ENCODE measurements at places on chromosomes 7 and 10. TPM values are rescaled to one million over a fixed set of nuclear protein-coding genes. Genes with fewer than 3 reads are reported as not detected.
A peak's percentile ranks its signal among the peaks of the same experiment; 100 is the strongest.

SHTN1 gene
- total RNA-seq = 3.9 TPM

DNA sequence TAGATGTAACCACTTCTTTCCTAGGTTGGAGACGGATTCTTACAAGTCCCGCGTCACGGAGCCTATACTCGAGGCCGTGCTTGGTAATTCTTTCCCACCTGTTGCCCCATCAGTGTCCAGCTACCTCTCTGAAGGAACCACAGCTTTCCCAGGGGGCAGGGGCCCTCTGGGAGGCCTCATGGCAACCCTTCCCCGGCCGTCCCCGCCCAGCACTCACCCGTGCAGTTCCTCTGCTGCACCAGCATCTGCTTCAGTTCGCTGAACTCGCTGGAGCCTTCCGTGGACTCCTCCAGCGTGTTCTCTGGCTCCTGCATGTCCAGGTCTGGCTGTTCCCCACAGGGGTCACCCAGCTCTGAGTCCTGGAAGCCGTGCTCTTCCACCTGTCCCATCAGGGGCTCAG lies 24.5 kb downstream of the ZNF777 start:
- H3K36me3 ChIP-seq = peaks cover 62% of the 10 kb centered on the region
- H3K27ac ChIP-seq = no peak overlapping the region
- H3K4me1 ChIP-seq = no peaks in the 10 kb centered on the region
- DNase-seq = no peak

GRCh38 chr7:77348371-77348813 lies 67.8 kb downstream of the GSAP start:
- H3K36me3 ChIP-seq = no peaks in the 10 kb centered on the region
- peak; percentile 70 for DNase-seq
- peak overlapping the region; percentile 45 for H3K27ac ChIP-seq
- no peaks in the 10 kb centered on the region for H3K27me3 ChIP-seq
- H3K4me1 ChIP-seq = peaks cover 50% of the 10 kb centered on the region

OR2F2 gene
- not detected for total RNA-seq

CCDC146 gene
- total RNA-seq = 6.0 TPM

GRCh38 chr10:49609006-49609282 lies 1.2 kb upstream of the SLC18A3 start:
- H3K4me1 ChIP-seq = peaks cover 36% of the 10 kb centered on the region
- H3K4me3 ChIP-seq = no peak overlapping the region
- no peaks in the 10 kb centered on the region for H3K36me3 ChIP-seq
- no peak for DNase-seq
- H3K27ac ChIP-seq = no peak overlapping the region
- peaks cover 74% of the 10 kb centered on the region for H3K27me3 ChIP-seq

DNA sequence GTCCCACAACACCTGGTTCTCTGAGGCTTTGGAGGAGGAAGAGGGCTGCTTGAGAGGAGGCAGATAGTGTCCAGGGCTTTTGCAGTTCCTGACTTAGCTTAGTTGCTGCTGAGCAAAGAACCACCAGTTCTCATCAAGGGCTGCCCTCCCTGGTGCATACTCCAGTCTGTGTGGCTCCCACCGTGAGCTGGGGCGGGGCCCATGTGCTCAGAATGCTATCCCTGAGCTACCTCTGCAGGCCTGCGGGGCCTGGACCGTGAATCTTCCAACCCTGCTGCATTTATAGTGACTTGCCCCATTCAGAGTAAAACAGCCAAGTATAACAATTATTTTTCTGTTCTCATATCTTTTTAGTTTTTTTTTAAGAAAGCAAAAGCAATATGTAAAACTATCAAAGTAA lies 49.2 kb downstream of the TACR2 start:
- no peak overlapping the region for H3K27ac ChIP-seq
- H3K4me1 ChIP-seq = peaks cover 36% of the 10 kb centered on the region
- DNase-seq = no peak
- H3K27me3 ChIP-seq = no peaks in the 10 kb centered on the region
- no peak overlapping the region for H3K4me3 ChIP-seq
